ENCODE measurements at places on chromosomes 5 and 9. TPM values are rescaled to one million over a fixed set of nuclear protein-coding genes. Genes with fewer than 3 reads are reported as not detected.

CTNND2 gene
- total RNA-seq: 8.6 TPM

MARCHF3 gene
- 13.5 TPM for total RNA-seq

PCA3 gene
- total RNA-seq: not detected

TAF1L gene
- 0.02 TPM for total RNA-seq

ELL2 gene
- total RNA-seq: 23.9 TPM

CDK9 gene
- total RNA-seq: 106 TPM
